ENCODE measurements at places on chromosomes 2 and 18.
A peak's percentile ranks its signal among the peaks of the same experiment; 100 is the strongest.

DNA sequence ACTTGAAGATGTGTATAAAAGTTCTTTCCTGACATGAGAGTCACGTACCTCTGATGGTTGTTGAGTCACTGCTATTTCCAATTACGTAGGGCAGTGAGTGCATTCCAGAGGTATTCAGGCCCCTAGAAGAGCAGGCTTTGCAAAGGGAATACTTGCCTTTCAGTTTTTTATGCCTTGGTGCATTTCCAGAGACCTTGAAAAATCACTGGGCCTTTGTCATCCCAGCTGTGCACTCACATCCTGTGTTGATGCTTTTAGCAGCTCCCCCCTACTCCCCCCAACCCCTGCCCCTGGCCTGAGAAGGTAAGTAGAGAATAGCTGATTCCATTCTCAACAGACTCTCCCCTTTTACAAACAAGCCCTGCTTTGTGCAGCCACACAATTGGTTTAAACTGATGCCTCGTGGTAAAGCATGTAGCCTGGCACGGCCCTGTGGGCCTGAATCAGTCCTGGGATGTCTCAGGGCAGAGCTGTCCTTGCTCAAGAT lies 174.2 kb downstream of the PRPF40A start:
- peak; percentile 93 for DNase-seq

DNA sequence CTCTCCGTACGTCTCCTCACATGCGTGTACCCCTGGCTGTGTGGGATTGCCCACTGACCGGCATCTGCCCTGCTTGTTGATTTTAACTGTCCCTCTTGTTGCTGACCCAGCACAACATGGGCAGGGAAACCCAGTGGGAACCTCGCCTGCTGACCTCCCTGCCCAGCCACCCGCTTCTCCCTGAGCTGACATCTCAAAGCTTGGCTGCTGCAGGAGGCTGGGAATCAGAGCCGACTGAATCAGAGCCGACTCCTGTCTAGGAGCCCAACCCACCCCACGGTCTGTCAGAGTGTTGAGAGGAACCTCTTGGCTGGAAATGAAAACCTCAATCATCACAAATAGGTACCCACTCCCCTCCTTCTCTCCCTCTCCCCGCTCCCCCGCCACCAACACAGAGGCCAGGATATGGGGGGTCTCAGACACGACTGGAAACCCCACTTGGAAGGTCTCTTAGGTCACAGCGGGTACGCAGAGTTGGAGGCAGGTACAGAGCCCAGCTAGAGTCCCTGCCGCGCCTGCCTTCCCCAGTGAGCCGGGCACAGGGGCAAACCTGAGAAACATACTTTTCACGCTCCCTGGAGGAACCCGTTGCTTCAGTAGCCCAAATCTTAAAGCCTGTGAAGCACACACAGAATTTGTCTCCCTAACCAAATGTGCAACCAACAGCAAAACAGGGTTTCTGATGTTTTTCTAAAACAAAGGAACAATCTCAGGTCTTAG lies 784 bp downstream of the EDAR start:
- no peak for DNase-seq

GRCh38 chr2:180927030-180927686 lies 53.2 kb upstream of the UBE2E3 start:
- no peak for DNase-seq

DNA sequence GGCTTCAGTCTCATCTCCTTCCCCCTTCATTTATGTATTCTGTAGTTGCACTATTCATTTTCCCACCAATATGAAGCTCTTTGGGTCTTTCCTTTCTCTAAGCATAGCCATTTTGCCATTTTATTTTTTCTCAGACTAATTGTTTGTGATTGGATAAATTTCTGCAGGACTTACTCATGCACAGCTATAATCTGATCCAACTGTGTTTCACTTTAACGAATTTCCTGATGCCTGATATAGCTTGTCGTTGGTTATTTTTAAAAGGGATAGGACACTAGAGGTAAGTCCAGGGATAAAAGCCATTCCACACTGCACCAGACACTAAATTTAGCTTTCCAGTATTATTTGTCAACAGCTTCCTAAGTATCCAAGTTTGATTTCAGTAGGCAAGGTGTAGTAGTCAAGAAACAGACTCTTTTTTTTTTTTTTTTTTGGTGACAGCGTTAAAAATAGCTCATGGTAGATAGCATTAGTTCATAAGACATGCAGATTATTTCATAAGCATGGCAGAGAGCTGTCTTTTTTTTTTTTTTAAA lies 17.4 kb downstream of the ASB18 start:
- DNase-seq, result no peak

- DNase-seq, result peak; percentile 47
These were observed 125.3 kb downstream of the TWIST2 start for GRCh38 chr2:238973038-238973739.

GRCh38 chr2:165874445-165875039 lies 79.0 kb downstream of the TTC21B start:
- DNase-seq, result peak; percentile 65

- DNase-seq, result no peak
These were observed 70.0 kb downstream of the MYO3B start for GRCh38 chr2:170247882-170248393.

DNA sequence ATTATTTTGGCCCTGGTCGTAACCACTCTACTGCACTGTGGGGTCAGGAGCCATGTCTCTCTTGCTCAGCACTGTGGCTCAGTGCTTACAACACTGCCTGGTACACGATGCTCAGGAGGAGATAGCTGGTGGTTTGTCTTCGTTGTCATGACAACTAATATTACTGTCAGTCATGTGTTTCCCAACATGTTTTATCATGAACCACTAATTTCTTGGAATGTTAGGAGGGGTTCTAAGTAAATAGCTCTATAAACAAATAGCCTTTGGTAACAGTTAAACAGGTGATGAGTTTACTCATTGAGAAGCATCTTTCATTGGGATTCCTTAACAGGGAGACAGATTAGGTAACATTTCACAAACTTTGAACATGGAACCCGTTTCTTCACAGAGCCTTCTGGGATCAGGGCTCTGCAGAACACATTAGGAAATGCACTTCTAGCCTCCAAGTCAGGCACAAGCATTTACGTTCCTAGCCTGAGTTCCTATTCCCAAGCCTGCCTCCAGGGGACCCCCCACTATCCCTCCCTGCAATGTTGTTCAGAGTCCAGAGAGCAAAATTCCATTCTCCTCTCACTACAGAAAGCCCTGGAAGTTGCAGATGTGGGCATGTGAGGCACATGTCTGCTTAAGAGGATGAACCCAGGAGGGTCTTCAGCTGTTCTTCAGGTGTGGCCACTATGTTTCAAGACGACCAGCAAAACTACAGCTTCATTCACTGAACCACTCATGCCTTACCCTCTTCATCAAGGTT lies 6.4 kb upstream of the RBM44 start:
- DNase-seq, result peak; percentile 17

DNA sequence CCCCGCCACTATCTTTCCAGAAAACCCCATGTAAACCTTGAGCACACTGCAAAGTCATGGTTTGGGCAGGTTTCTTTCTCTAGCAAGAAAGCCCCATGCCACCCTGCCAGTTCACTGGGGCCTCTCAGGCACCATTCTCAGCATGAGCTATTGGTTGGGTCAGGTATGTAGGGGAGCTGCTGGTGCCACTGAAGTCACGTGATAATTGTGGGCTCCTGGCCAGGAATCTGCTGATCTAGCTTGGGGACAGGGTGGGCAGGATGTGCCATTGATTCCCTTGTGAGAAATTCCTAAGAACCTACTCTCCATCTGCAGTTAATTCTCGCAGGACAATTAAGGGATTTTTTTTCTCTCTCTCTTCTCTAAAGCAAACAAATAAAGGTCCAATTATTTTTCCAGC lies 26.5 kb upstream of the HNMT start:
- DNase-seq, result peak; percentile 25

DNA sequence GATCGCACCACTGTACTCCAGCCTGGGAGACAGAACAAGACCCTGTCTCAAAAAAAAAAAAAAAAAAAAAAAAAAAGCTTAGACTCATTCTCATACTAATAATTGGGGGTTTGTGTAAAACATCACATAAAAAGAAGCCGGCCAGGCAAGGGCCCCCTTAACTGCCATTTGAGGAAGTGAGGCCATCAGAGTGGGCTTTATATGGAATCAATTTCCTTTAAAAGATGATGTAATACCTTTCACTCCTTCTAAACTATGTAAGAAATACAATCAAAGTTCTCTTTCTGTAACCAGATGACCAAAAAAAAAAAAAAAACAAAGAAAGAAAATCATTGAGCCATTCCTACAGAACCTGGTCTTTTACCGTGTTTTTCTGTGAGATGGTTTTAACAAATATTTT lies 13.1 kb upstream of the GPR55 start:
- DNase-seq, result no peak

- no peak for DNase-seq
These were observed 183.0 kb upstream of the ZC3H15 start for GRCh38 chr2:186303091-186303490.

- DNase-seq, result peak; percentile 2
These were observed 478.1 kb upstream of the ZNF804A start for GRCh38 chr2:184119989-184120800.

- DNase-seq, result no peak
These were observed 541.0 kb upstream of the ZEB2 start for GRCh38 chr2:145060876-145061275.

DNA sequence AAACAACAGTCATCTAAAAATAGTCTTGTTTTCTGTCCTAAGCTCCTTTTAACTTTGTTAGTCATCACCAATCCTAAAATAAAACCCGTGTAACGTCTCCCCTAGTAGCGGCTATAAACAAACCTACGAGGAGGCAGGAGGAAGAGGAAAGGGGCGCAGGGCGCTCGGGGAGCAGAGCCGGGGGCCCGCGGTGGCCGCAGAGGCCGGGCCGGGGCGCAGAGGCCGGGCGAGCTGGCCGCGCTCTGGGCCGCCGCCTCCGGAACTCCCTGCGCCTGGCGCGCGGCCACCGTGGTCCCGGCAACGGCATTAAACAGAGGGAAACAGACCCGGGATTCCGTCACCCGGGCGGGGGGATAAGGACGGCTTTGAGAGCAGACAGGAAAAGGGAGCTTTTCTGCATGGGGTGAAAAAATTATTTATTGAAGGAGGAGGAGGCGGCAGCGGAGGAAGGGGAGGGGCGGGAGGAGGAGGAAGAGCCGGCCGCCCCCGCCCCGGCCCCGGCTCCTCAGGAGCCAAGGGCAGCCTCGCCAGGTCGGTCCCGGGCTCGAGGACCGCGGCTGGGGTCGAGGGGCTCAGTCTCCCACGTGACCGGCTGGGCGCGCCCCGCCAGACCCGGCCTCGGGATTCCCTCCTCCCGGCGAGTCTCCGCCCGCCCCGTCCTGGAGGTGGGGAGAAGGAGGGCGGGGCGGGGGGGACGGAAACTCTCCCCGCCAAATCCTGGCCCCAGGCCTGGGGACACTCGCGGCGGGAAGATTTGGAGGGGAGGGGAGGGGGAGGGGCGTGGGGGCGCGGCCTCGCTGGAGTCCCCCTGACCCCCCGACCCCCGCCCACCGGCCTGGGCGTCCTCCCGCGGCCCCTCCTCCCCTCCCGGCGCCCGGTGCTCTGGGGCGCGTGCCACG lies 1.8 kb upstream of the NFATC1 start:
- peak; percentile 85 for DNase-seq

- DNase-seq, result peak; percentile 51
These were observed 17.9 kb downstream of the LCT start for GRCh38 chr2:135818937-135819610.

DNA sequence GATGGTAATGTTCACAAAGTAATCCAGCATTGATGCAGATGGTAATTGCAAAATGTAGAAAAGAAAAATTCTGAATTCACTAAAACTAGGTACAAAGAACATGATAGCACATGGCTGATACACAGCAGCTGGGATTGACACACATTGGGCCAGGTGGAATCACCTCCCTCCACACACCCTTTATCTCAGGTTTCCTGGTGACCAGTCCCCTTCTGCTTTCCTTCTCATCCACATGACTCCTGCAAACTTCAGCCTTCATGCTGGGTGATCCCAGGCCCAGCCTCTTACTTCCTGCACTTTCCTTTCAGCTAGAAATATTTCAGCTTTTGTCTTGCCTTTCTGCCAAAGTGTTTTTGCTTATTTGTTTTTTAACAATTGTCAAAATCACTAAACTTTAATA lies 246.9 kb downstream of the LNPK start:
- DNase-seq, result no peak

GRCh38 chr18:12744103-12744502 lies 41.3 kb downstream of the PSMG2 start:
- DNase-seq, result peak; percentile 76

DNA sequence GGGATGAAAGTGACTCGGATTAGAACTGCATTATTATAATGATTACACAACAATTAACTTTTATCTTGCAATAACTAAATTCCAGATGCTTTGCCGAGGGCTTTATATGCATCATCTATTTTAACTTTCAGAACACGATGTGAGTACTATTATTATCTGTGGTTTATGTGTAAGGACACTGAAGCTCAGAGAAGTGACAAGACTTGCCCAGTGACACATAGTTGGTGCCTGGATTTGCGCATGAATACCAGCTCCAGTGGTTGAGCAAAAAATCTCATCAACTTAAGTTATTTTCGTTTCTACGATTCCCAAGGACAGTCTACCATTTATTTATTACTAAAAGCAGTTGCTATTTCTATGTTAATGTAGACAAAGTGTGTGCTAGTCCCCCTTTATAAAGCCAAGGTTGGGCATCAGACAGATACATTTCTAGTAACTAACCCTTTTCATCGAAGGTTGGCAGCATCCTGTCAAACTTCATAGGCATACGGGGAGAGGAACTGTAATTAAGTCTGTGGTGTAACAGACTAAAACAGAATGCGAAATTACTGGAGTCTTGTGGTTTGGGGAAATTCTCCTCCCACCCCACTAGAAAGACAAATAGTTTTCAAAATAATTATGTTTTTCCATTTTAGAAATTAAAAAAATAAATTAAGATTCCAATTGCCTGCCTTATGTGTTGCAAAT lies 73.2 kb upstream of the BOD1L2 start:
- DNase-seq, result no peak

- no peak for DNase-seq
These were observed 1064.4 kb upstream of the ZEB2 start for GRCh38 chr2:145584353-145584752.

DNA sequence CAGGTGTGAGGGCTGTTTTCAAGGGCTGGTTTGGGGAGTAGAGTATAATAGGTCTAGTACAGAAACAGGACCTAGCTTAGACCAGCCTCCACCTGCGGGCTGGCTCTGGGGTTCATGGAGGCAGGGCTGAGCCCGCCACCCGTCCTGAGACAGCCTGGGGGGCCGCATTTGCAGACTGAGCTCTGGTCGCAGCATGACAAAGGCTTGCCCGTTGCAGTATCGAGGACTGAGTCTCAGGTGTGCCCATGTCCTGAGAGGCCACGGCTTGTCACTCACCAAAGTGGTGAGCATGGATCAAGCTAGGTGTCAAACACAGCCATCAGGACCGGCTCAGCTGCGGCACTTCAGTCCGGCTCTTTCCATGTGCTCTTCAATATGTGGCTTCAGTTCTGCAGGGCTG lies 144.7 kb downstream of the KLHL29 start:
- DNase-seq, result no peak

DNA sequence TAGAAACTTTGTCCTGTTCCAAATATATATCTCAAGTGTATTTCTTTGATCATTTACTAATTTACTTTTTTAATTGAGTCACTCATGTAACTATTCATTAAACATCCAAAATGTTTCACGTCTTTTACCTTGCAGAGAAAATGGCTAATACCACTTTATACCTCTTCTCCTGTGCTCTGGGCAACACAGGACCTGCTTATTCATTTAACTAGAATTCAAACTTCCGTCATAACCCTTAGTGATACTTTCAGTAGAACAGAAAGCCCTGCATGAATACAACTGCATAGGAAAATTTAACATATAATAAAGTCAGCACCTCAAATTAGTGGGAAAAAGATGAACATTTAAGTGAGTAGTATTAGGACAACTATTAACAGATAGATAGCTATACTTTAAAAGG lies 205.2 kb downstream of the MREG start:
- DNase-seq, result no peak
